ENCODE measurements at places on chromosomes 4 and X. TPM values are rescaled to one million over a fixed set of nuclear protein-coding genes. Genes with fewer than 3 reads are reported as not detected.

GRCh38 chr4:24582235-24582832 lies 2.0 kb downstream of the DHX15 start:
- H3K4me3 ChIP-seq, result peak overlapping the region; percentile 90
- H3K36me3 ChIP-seq, result peaks cover 45% of the 10 kb centered on the region
- no peaks in the 10 kb centered on the region for H3K27me3 ChIP-seq
- H3K27ac ChIP-seq, result no peak overlapping the region
- no peak for DNase-seq

GRCh38 chr4:122000849-122001248 lies 49.0 kb upstream of the TRPC3 start:
- peaks cover 29% of the 10 kb centered on the region for H3K27me3 ChIP-seq
- no peak overlapping the region for H3K27ac ChIP-seq
- no peak overlapping the region for H3K4me3 ChIP-seq
- no peaks in the 10 kb centered on the region for H3K36me3 ChIP-seq

DNA sequence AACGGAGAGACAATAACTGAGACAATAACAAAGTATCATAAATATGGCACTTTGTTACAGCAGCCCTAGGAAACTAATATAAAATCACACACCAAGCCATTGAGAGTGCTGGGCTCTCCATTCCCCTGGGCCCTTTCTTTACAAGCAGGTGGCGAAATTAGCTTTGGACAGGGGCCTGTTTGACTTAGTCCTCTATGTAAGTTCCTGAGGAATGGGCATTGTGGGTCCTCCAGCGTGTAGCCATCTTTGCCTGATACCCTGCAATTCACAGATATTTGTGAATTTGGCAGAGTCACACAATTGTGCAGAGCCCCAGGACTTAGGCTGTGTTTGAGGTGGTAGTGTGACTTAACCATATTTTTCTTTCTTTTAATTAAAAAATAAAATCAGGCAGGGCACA lies 67.6 kb downstream of the BCOR start:
- no peaks in the 10 kb centered on the region for H3K27me3 ChIP-seq
- no peaks in the 10 kb centered on the region for H3K36me3 ChIP-seq
- DNase-seq, result no peak
- no peak overlapping the region for H3K27ac ChIP-seq
- no peaks in the 10 kb centered on the region for H3K4me1 ChIP-seq

DNA sequence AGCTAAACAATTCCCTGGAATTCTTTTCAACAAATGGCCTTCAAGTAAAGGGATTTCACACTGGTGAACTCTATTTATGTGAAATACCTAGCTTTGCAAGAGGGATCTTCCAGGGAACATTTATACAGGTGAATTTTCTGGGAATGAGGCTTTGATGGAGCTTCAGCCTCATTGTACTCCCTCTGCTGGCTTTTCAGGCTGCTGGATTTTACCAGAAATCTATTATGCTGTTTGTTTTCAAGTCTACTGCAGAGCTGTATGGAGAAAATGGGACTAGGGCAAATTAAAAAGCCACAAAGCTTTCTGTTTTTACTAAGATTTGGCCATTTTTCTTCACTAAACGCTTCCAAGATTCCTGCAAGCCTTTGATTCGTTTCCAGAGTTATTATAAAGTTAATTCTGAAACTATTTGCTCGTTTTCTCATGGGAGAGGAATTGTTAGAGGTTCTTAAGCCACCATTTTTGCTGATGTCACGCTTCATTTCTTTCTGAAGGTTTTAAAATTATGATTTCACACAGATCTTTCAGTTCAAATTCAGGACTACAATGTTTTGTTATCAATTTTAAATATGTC lies 31.6 kb downstream of the KDM6A start:
- no peak overlapping the region for H3K27ac ChIP-seq
- no peaks in the 10 kb centered on the region for H3K36me3 ChIP-seq

- peak overlapping the region; percentile 90 for H3K27ac ChIP-seq
- no peaks in the 10 kb centered on the region for H3K36me3 ChIP-seq
- H3K4me1 ChIP-seq, result no peaks in the 10 kb centered on the region
- DNase-seq, result peak; percentile 74
- peak overlapping the region; percentile 94 for H3K4me3 ChIP-seq
These were observed 80.8 kb downstream of the HMGN5 start for GRCh38 chrX:81120936-81121371.

DNA sequence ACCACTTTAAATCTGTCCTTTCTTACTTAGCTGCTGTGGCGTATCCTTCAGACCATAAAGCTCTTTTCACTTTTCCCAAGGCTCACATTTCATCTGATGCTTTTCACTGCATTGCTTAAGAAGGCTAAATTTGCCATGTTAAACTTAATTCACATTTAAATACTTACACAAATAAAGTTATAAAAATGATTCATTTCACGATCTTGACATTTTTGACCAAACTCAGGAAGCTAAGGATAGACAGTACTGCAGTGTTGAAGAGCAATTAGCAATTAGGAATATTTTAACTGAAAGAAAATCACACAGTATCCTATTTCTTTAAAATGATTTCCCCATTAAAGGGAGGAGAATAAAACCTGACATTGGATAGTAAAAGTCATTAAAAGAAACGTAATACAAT lies 1038.6 kb downstream of the STPG2 start:
- H3K36me3 ChIP-seq, result no peaks in the 10 kb centered on the region
- H3K27me3 ChIP-seq, result no peaks in the 10 kb centered on the region
- no peaks in the 10 kb centered on the region for H3K4me1 ChIP-seq

DNA sequence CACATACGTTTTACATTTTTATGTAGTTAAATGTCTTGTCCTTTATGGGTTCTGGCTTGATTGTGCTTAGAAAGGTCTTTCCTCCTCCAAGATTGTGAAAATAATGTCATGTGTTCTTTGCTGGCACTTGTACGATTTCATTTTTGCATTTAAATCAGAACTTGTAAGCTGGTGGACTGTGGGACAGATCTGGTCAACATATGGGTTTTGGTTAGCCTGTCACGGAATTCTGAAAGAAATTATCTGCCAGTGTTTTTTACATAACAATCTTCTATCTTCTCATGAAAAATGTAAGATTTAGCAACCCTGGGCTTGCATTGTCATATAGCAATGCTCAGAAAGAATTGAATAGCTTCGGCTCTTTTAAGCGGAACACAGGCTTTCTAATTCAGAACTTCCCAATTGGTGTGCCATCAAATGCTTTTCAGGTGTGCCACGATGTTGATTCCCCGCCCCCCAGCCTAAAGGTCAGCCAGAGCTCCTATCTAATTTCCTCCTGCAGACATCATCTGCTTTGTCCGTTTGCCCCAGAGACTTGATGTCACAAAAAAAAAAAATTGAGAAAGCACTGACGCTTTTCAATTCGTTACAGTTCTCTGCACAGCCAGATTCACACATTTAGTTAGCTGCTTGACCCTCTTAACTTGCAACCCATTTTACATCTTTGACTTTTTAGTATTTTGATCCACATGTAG lies 16.2 kb downstream of the AFF1 start:
- H3K36me3 ChIP-seq, result peaks cover 38% of the 10 kb centered on the region
- no peak overlapping the region for H3K4me3 ChIP-seq
- no peak for DNase-seq
- no peaks in the 10 kb centered on the region for H3K27me3 ChIP-seq
- H3K4me1 ChIP-seq, result peaks cover 6% of the 10 kb centered on the region

The AKAP14 gene
- 0.29 TPM for total RNA-seq

The NUDT11 gene
- total RNA-seq, result 14.5 TPM

GRCh38 chr4:137310166-137310565 lies 222.1 kb downstream of the PCDH18 start:
- H3K4me1 ChIP-seq, result peaks cover 3% of the 10 kb centered on the region
- H3K4me3 ChIP-seq, result no peak overlapping the region
- H3K36me3 ChIP-seq, result no peaks in the 10 kb centered on the region
- no peak for DNase-seq

DNA sequence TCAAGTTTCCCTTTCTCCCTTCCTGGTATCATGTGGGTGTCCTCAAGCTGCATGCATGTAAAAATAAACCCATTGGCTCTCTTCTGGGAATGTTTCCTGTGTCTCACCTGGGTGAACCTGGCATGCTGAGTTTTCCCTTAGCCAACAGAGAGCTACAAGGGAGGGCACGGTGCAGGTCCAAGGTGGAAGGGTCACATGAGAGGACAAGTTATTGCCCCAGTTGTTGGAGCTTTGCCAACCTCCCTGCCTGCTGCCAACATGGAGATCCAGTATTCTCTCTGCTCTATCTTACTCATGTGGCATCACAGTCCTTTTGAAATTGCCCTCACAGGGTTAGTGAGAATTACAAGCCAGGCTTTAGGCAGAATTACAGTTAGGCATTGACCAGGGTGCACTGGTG lies 196.1 kb upstream of the GYPA start:
- no peaks in the 10 kb centered on the region for H3K36me3 ChIP-seq
- DNase-seq, result no peak
- no peaks in the 10 kb centered on the region for H3K4me1 ChIP-seq
- H3K27me3 ChIP-seq, result no peaks in the 10 kb centered on the region

GRCh38 chr4:107283587-107284559 lies 247.8 kb upstream of the DKK2 start:
- no peaks in the 10 kb centered on the region for H3K4me1 ChIP-seq
- H3K27me3 ChIP-seq, result no peaks in the 10 kb centered on the region
- H3K36me3 ChIP-seq, result no peaks in the 10 kb centered on the region
- DNase-seq, result peak; percentile 63
- H3K4me3 ChIP-seq, result no peak overlapping the region
- H3K27ac ChIP-seq, result no peak overlapping the region

GRCh38 chr4:38128478-38129459 lies 168.6 kb downstream of the PTTG2 start:
- peak; percentile 78 for DNase-seq
- no peaks in the 10 kb centered on the region for H3K27me3 ChIP-seq
- no peak overlapping the region for H3K27ac ChIP-seq
- peaks cover 20% of the 10 kb centered on the region for H3K36me3 ChIP-seq

GRCh38 chr4:147975325-147975724 lies 243.4 kb downstream of the ARHGAP10 start:
- no peak overlapping the region for H3K4me3 ChIP-seq
- no peaks in the 10 kb centered on the region for H3K4me1 ChIP-seq
- H3K27me3 ChIP-seq, result no peaks in the 10 kb centered on the region
- no peaks in the 10 kb centered on the region for H3K36me3 ChIP-seq

The CTAG2 gene
- not detected for total RNA-seq

GRCh38 chrX:148588649-148589310 lies 88.4 kb downstream of the AFF2 start:
- H3K36me3 ChIP-seq, result no peaks in the 10 kb centered on the region
- no peaks in the 10 kb centered on the region for H3K27me3 ChIP-seq
- peak; percentile 49 for DNase-seq
- H3K4me1 ChIP-seq, result no peaks in the 10 kb centered on the region

- H3K36me3 ChIP-seq, result no peaks in the 10 kb centered on the region
- no peak for DNase-seq
- H3K4me3 ChIP-seq, result no peak overlapping the region
- no peaks in the 10 kb centered on the region for H3K27me3 ChIP-seq
These were observed 401.9 kb upstream of the NDST4 start for GRCh38 chr4:115515366-115515765.

GRCh38 chr4:2241003-2241402 lies 918 bp downstream of the HAUS3 start:
- no peaks in the 10 kb centered on the region for H3K27me3 ChIP-seq
- H3K36me3 ChIP-seq, result peaks cover 31% of the 10 kb centered on the region
- no peak overlapping the region for H3K27ac ChIP-seq
- DNase-seq, result no peak

- DNase-seq, result no peak
- H3K27ac ChIP-seq, result no peak overlapping the region
- H3K4me1 ChIP-seq, result no peaks in the 10 kb centered on the region
- peaks cover 4% of the 10 kb centered on the region for H3K36me3 ChIP-seq
These were observed 15.2 kb upstream of the HERC5 start for GRCh38 chr4:88441696-88442095.

DNA sequence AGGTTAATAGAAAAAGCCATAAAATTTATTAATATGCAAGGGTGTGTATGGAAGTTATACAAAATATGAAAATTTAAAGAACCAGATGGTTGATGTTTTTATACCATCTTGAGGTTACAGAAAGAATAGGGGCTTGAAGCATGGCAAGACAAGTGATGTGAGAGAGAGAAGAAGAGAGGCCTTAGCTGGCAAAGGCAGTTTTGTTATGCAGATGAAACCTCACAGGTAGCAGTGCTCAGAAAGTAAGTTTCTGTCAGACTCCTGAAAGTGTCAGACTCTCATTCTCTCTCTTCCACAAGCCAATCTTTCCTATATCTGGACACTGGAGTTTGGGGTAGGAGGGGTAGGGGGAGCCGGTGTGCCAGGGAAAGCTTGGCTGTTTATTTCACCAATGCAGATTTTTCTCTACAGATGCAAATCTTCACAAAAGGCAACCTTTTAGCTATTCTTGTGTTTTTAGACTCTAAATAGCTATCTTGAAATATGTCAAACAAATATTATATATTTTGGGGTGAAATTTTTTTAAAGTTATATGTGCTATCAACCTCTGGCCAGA lies 124.5 kb downstream of the CFAP299 start:
- no peak for DNase-seq
- no peak overlapping the region for H3K4me3 ChIP-seq
- H3K27me3 ChIP-seq, result no peaks in the 10 kb centered on the region

- no peaks in the 10 kb centered on the region for H3K36me3 ChIP-seq
- DNase-seq, result no peak
- H3K27ac ChIP-seq, result no peak overlapping the region
- no peaks in the 10 kb centered on the region for H3K27me3 ChIP-seq
- no peak overlapping the region for H3K4me3 ChIP-seq
These were observed 42.4 kb downstream of the NHS start for GRCh38 chrX:17417372-17417771.

GRCh38 chr4:8238515-8239053 lies 31.0 kb upstream of the HTRA3 start:
- no peak overlapping the region for H3K4me3 ChIP-seq
- H3K27me3 ChIP-seq, result no peaks in the 10 kb centered on the region
- DNase-seq, result peak; percentile 87
- no peak overlapping the region for H3K27ac ChIP-seq
- H3K36me3 ChIP-seq, result no peaks in the 10 kb centered on the region
- peaks cover 6% of the 10 kb centered on the region for H3K4me1 ChIP-seq

The TCEANC gene
- total RNA-seq, result 2.4 TPM

DNA sequence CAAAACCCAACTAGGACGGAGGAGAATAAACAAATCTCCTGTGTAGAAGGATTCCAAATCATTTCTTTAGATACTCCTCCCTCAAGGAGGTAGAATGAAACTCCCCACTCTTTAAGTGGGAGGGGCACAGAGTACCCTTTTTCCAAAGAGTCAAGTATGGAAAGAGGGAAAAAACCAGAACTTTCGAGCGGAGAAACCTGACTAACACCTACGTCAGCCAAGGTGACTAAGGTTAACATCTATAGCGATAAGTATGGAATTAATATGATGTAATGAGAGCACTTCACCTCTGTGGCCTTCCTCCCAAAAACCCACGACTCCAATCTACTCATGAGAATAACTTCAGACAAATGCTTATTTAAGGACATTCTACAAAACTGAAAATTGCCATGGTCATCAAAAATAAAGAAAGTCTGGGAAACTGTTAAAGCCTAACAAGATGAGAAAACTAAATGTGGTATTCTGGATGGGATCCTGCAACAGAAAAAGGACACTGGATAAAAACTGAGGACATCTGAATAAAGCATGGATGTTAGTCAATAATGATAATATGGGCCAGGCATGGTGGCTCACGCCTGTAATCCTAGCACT lies 157.0 kb upstream of the MAP3K15 start:
- H3K4me3 ChIP-seq, result no peak overlapping the region
- no peaks in the 10 kb centered on the region for H3K27me3 ChIP-seq
- no peak overlapping the region for H3K27ac ChIP-seq
- H3K4me1 ChIP-seq, result no peaks in the 10 kb centered on the region
- H3K36me3 ChIP-seq, result no peaks in the 10 kb centered on the region

GRCh38 chr4:149886786-149887490 lies 71.3 kb upstream of the IQCM start:
- H3K27ac ChIP-seq, result no peak overlapping the region
- DNase-seq, result no peak
- H3K4me3 ChIP-seq, result no peak overlapping the region
- H3K4me1 ChIP-seq, result no peaks in the 10 kb centered on the region
- H3K27me3 ChIP-seq, result no peaks in the 10 kb centered on the region

GRCh38 chr4:34202154-34202553 lies 2042.2 kb downstream of the ARAP2 start:
- H3K36me3 ChIP-seq, result no peaks in the 10 kb centered on the region
- no peak overlapping the region for H3K4me3 ChIP-seq
- no peaks in the 10 kb centered on the region for H3K4me1 ChIP-seq

The DCAF4L1 gene
- total RNA-seq, result 0.18 TPM

The LANCL3 gene
- 0.45 TPM for total RNA-seq
